ENCODE measurements at places on chromosomes 3 and 15.

DNA sequence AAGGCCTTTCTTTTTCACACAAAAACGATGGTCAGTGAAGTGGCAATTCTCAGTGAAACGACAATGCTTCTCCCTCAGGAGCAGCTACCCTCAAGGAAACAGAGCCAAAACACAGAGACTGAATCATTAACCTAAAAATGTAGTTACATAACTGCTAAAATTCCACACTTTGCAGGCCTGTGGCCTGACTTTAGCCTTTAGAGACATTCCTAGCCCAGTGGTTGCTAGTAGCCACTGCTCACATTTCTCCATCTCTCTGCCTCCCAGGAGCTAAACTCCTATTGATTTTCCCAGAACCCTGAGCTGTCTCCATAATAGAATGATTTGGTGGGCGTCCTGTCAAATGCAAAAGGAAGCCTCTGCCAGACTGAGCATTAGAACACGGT, 630.1 kb upstream of the KCNMB2 start:
- DNase-seq: no peak

GRCh38 chr15:40242213-40242599, 3.3 kb downstream of the PAK6 start:
- no peak for DNase-seq

DNA sequence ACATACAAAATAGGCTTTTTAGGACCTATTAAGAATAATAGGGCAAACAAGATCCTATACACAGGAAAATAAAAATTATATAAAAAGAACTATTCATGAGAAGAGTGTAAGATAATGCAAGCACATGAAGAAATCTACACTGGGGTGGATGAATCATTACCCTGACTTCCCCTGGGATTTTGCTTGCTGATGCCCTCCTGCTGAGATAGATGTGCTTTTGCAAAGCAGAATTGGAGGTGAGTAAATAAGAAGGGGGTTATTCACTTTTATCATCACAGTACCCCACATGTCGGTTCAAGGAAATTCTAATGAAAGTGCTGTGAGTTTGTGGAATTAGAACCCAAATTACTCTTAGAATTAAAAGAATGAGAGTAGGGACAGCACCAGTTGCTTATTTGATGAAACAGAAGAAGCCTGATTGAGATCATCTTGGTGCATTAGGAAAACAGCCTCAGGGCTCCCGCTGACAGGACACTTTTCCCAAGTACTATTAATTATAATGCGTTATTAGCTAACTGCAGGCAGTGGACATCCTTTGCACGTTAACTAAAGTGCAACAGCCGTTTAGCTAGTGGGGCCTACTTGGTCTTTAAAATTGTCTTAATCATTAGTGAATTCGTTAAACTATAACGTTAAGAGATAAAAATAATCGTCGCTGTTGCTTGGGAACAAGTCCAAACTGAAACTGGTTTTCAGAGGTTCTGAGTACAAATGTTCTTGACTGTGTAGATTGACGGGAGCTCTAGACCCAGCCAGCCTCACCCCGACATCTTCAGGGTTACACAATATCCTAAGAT, 48.4 kb downstream of the SLC2A2 start:
- no peak for DNase-seq

GRCh38 chr3:125120379-125121122, 64.8 kb upstream of the HEG1 start:
- DNase-seq: no peak

DNA sequence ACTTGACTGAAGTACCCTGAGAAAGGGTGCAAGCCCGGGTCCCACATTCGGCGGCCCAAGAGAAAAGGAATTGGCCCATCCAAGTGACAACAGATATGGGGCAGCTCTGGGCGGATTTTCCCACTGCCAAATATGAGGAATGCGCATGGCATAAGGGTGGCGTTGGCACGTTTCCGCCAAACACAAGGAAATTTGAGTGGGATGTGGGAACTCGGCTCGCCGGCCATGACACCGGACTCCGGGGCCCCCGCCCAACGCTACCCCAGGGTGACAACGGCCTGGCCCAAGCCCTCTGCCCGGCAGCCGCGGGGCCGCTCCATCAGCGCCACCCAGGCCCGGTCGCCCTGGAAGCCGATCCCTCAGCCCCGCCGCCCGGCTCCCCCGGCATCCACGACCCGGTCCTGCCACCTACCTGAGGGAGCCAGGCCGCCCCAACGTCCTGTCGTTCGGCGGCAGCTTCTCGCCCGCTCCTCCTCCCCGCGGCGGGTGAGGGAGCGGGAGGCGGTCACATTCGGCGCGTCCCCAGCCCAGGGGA, 449 bp downstream of the RAF1 start:
- DNase-seq: peak; percentile 53

DNA sequence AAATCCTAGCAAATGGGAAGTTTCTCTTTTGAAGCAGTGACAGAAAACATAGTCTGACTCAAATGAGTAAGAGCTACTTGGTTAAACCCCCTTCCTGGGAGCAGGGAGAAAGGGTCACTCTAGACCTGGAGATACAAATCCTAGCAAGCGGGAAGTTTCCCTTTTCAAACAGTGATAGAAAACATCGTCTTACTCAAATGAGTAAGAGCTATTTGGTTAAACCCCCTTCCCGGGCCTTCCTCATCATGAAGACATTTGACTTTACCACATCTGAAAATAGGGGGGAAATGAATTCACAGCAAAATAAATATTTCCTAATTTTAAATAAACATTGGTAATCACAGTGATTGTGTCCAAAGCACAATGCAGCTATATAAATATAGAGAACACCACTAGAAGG, 79.2 kb downstream of the FOXB1 start:
- no peak for DNase-seq

GRCh38 chr15:29438703-29439055, 169.1 kb upstream of the NSMCE3 start:
- no peak for DNase-seq

DNA sequence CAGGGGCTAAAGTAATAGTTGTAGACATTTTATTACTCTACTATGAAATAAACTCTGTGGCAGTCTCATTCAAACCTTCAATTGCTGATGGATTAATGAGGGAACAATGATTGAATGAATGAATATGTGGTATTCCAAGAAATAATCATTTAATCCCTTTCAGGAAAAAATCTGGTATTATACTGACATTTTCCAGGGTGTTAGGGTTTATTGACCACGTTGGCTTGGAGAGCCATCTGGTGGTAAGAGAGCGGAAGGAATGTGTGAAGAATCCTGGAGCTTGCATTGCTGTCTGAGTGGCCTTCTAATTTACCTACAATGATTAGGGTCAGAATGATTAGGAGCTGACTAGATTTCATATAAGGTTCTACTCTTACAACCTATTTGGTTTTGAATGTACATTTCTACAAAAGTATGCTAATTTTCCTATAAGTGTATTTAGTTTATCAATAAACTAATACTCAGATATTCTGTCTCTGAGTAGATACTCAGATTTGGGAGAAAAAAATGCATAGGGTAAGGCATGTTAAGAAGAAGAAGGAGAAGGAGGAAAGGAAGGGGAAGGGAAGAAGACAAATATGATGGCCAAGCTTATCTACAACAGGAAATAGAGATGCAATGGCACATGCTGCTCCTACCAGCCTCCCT, 249.9 kb downstream of the ROBO1 start:
- DNase-seq: no peak

GRCh38 chr15:79947009-79947408, 24.0 kb downstream of the BCL2A1 start:
- DNase-seq: no peak

- no peak for DNase-seq
These were observed 53.6 kb downstream of the LMCD1 start for GRCh38 chr3:8555113-8555661.

DNA sequence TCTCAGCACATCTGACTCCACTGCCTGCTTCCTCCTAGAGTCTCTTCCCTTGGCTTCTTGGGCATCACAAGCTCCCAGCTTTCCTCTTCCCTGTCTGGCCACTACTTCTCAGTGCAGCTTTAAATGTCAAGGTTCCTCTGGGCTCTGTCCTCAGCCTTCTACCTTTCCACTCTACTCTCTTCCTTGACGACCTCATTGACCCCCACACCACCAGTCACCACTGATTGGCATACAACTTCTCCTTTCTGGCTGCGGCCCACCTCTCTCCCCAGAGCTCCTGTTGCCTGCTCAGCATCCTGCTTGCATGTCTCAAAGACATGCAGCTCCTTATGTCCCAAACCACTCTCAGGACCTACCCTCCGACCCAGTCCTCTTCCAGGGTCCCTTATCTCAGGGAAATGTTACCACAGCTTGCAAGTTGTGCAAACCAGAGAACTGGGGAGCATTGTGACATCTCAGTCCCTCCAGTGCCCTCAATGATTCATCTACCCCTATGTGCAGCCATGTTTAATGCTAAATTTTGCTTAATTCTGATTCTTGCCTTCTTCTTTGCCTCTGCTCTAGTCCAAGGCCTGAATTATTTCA, 49.9 kb downstream of the TRPM1 start:
- no peak for DNase-seq

DNA sequence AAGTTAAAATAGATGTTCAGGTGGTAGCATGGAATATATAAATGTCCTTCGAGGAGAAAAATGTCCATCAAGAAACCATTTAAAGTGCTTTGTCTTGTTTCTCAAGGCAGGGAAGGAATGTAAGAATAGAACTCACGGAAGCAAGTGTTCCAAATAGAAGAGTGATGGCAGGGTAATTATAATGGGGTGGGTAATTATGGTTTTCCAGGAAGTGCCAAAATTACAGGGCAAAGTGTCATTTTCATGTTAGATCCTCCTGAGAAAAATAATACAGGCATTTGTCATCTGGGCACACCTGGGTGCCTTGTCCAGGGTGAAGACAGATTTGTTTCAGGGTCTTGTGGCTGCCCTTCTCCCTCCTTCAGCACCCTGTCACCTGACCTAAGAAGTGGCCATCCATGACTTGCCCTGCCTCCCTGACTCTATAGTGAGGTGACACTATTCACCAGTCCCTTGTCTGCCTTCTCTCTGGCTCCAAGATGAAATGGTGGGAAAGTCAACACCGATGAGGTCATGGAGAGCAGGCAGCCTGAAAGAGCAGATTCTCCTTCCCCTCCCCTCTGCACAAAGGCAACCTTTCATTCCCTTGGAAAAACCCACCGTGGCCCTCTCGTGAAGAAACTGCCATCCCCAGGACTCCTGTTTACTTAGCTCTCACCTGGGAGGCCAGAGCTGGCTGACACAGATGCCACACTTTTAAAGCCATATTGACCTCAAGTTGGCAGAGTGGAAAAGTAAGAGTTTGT, 45.1 kb upstream of the AMOTL2 start:
- no peak for DNase-seq

- DNase-seq: peak; percentile 36
These were observed 68.4 kb upstream of the TNFAIP8L3 start for GRCh38 chr15:51162865-51163762.

- no peak for DNase-seq
These were observed 62.8 kb downstream of the PEX5L start for GRCh38 chr3:179973931-179974361.

DNA sequence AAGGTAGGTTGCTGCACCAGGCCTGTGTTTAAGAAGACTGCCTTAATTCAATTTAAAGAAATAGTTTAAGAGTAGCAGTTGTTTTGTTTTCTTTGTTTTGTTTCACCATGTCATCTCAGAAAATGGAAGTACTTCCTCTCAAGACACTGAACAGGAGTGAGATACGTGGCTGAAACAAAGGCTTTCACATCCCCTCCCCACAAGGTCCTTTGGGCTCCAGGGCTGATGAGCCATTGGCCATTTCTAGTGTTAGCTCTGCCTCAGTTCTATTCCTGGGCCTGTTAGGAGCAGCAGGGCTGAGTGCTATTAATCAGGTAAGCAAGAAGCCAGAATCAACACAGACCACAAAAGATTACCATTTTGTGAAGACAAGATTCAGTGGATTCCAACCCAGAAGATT, 132.8 kb downstream of the KCNAB1 start:
- no peak for DNase-seq

DNA sequence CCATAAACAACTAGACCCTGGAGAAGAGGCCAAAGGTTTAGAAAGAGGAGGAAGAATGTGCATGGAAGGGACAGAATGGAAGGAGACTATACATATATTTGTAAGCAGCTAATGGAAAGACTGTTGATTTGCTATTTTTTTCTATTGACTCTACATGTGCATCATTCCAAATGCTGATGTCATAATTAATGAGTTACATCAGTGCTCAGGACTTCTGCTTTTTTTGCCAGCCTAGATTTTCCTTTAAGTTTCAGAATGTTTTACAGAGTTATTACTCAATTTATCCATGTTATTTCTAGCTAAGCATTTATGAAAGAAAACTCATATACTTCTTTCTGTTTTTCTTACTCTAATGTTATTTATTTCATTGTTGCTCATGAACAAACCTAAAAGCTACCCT, 62.6 kb upstream of the VGLL3 start:
- no peak for DNase-seq
